ENCODE measurements at places on chromosomes 7 and 10.

DNA sequence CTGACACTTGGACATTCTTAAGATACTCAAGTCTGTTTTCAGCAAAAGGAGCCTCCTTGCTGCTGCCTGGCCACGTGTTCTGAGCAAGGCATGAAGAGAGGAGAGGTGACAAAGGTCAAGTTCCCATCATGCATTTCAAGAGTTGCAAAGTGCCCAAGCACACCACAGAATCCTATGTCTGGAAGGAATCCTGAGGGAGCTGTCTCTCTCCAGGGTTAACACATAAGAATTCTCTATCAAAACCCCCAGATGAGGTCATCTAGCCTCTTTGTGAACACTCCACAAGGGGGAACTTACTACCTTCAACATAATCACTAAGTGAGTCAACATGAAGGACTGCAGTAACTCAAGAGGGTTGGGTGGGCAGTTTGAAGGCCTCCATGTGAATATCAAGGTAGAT, 155.5 kb downstream of the RNF216 start:
- peak; percentile 29 for DNase-seq

DNA sequence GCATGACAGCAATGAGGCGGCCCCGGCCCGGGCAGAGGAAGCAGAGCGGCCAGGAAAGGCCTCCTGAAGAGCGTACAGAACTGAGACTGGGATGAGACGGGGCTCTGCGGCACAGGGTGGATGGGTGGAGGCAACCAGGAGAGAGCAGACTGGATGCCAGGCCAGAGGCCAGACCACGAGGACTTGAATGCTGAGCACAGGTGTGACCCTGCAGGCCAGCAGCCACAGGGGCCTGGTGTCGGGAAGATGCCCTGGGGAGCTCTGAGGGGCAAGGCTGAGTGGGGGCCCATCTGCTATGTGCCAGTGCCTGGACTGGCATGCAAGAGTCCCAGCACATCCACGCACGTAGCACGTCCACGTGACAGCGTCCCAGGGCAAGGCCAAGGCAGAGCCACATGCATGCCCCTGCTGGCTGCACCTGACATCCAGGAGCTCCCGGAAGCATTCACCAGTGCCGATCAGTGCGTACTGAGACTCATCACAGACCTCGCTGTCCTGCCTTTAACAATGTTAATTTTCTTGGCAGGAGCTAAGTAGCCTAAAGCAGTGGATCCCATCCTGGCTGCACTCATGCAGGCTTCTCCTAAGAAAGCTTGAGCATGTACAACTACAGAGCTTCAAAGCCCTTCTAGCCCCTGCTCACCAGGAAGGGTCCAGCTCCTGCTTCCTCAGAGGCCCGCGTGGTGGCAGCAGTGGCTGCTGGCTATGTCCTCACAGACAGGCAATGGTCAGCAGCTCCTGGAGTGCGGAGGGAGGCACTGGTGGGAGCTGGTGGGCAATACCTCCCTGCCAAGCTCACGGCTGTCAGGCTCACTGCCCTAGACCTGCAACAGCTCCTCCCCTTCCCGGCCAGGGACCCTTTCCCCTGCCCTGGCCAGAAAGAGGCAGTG, 18.0 kb downstream of the GRID1 start:
- DNase-seq: no peak

GRCh38 chr7:158371856-158372255, 215.8 kb downstream of the PTPRN2 start:
- no peak for DNase-seq

- no peak for DNase-seq
Measured at GRCh38 chr10:33245343-33245742, 89.1 kb downstream of the NRP1 start.

DNA sequence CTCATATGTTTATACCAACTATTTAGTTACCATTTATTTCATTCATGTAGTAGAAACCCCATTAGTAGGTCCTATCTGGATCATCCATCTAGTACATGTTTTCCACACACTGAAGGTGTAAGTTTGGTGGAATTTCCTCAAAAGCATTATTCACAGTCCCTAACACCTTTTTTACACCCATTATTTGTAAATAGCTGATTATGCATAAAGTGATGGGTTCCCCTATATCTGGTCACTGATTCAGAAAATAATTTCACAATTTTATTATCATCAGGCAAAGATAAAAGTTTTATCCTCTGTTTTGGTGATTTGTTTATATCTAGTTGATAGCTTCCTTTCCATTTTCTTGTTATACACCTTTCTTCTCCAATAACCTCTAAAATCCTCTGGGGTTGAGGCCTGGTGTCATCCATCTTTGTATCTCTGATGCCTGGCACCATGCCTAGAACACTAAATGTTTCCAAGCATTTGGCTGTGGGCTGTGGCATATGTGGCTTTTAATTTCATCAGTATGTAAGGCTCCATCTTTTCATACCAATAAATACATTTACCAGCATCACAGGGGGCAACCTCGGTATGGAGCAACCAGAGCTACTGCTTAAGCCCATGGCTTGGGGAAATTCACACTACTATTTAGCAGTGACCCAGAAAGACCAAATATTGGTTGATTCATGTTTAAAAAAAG, 1089.5 kb upstream of the LRRN3 start:
- DNase-seq: no peak

All from AG09309 (cell line).